NCI-H1930 (cell line): ENCODE measurements at places on chromosomes 5 and 9.

DNA sequence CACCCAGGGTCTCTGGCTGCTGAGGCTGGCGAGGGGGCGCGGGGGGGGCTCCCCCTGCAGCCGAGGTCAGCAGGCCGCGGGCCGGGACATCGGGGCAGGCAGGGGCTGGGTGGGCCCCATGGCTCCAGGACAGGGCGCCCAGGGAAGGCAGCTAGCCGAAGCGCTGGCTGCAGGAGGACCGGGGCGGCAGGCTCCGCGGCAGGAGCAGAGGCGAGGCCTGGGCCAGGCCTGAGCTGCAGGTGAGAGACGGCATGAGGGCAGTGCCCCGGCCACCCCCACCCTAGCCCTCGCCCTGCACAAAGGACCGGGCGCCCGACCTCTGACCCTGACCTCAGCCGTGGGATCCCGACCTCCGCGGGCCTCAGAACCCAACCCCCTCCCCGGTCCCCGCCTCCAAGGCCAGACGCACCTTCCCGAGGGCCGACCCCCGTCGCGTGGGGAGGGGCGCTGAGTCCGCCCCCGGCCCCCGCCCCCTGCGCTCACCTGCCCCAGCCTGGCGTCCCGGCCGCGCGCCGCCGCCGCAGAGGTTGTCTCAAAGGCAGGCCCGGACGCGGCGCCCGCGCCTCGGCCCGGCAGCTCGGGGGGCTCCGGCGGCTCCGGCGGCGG, 431 bp downstream of the RNF208 start:
- peak; percentile 29 for DNase-seq

- no peak for DNase-seq
Observed at GRCh38 chr5:501105-501830, 23.0 kb downstream of the SLC9A3 start.

DNA sequence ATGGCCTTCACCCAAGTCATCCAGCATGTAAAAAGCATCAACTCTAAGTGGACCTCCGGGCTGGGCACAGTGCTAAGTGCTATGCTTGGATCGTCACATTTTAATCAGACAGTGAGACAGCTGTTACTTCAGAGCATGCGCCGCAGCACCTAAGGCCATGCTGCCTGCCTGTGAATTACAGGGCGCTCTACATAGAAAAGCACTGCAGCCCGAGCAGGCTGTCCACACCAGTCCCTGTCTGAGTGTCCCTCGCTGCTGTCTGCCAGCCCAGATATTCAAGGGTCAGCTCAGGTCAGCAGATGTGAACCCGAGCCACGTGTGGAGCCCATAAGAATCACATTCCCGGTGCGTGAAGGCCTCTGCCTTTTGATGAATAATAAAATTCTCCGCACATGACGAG, 37.1 kb downstream of the AK8 start:
- no peak for DNase-seq

DNA sequence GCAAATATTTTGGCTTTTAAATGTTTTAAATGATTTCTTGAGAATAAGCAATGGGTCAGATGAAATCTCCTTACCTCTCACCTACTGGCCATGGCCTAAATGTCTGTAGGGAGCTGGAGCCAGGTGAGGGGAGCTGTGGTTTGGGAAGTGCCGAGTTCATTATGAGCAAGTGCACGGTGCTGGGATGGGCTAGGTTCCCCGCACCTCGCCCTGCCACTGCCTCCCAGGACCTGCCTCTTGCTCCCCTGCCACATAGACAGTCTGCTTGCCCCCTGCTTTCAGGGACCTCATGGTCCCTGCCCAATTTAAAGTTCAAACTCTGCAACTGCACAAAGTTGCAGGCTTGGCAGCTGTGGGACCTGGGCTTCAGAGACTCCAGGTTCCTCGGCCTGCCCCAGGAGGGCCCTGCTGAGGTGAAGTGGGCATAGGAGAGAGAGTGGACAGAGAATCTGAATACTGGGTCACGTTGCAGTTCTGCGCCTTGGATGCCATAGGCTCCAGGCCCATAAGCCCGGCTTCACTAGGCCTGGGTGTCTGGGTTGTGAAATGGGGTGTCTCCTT, 5.4 kb downstream of the OR13J1 start:
- no peak for DNase-seq

DNA sequence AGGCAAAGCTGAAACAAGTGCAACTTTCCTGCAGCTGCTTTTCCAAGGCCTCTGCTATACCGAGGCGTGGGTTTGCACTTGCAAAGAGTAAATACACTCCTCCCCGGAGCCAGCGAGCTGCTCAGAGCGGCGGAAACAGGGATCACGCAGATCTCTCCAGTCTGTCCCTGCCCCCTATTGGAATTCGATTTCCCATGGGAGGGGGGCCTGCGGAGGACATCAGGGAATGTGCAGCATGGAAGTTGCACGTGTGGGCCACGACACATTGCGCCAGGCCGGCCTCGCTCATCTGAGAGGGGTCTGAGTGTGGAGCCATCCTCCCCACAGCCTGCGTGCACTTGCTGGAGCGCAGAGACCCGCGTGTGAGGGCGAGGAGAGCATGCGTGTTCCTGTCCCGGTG, 104.3 kb upstream of the PHYKPL start:
- no peak for DNase-seq

DNA sequence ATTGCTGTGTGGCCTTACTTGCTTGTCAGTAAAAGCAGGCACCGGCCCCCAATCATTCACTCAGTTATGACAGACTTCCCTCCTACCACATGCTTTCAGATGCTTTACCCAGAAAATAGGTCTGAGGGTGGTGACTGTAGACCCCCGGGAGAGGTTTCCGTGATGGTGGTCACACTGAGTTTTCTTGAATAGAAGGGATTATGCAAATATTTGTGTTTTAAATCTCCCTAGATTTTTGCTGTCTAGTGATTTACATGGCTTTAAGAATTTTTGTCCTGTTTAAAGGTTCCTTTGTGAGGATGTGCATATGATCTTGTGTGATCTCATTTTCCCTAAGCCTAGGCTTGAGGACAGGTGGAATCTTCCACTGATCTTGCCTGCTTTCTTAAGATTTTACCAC, 281.7 kb downstream of the FANCC start:
- DNase-seq = no peak

DNA sequence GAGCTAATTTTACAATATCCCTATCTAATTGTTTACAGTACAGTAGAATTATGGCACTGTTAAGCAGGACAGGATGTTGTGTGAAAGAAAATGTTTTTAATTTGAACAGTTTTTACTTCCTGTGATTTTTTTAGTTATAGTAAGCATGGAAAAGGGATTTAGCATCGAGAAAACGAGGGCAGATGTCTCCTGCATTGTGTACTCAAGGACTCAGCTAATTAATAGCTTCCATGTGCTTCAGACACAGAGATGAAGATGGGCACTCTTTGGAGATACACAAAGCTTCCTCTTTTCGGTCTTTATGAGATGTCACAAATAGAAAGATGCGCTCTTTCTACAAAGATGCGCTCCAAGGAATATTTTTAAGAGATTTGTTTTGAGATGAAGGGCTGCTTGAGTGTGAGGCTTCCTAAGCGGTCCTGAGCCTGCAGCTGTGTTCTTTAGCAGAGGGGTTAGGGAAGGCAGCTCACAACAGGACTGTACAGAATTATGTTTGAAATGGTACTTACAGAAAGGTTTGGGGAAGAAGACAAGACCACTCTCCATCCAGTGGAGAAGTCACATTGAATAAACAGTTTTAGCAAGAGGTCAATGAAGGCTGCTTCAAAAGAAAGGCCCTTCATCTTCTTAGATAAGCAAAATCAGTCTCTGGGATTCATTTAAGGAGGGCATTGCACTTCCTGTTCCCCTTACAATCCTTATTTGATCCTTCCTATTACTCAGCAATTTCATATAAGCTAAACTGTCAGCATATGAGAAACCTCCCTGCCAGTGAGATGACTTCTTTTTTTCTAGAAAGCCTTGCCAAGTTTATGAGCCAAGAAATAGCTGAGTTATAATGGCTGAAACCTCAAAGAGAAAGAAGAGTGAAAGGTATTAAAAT, 311.5 kb downstream of the EFNA5 start:
- DNase-seq = no peak

DNA sequence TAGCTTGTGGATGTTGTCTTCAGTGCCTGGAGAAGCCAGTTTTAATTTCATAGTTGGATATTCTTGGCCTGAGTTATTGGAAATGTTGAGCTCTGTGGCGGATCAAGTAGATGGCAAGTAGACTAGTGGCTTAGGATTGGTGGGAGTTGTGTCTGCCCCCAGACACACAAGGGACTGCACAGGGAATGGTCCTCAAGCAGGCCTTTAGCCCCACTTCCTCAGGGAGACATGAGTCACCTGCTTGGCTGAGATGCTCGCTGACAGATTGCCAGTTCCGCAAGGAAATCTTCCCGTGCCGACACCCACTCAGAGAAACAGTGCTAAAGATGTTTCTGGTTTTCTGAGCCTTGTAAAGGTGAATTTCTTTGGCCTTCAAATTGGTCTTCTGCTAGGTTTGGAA, 18.8 kb upstream of the CATSPER3 start:
- DNase-seq = no peak

GRCh38 chr9:92774274-92774673, 9.6 kb upstream of the BICD2 start:
- no peak for DNase-seq
